Ecto neural progenitor cell (in vitro differentiated cells): ENCODE measurements at places on chromosomes 5 and 9.

DNA sequence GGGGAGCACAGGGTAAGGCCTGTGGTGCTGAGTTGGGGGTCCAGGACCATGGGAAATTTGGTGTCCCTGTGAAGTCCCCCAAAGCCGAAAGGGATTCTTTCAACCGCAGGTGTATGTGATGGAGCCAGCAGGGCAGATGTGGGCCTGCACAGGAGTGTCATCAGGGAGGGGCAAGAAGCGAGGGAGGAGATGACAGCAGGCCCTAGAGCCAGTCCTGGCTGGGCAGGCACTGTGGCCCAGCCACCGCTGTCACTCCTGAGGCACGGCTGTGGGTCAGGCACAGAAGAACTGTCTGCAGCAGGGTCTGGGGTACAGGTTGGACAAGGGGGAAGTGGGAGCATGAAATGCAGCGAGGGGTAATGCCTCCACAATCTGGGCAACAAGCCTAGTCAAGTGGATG is 4.8 kb downstream of the HK3 start:
- no peak for DNase-seq

- DNase-seq, result no peak
Measured at GRCh38 chr5:84343171-84343570, 41.5 kb downstream of the EDIL3 start.

GRCh38 chr9:18429070-18429469 is 44.9 kb upstream of the ADAMTSL1 start:
- no peak for DNase-seq

GRCh38 chr5:24547132-24547531 is 97.6 kb downstream of the CDH10 start:
- DNase-seq, result no peak

DNA sequence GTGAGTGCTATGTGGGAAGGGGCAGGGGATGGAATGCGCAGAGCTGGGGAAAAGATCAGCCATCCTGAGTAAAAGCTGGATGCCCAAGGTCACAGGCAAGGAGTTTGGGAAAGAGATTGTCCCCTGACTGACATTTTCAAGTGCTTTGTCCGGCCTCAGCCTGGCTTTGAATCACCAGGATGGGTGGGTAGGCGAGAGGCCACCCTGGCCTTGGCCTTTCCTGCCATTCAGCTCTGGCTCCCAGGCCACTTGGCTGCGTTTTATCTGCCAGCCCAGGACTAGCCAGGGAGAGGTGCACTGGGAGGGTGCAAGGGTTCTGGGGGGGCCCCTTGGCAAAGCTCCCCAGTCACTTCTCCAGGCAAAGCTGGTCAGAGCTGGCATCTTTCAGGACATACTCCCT is 37.4 kb upstream of the SYNPO start:
- no peak for DNase-seq

GRCh38 chr5:90560771-90561170 is 2.2 kb downstream of the ADGRV1 start:
- DNase-seq, result no peak

GRCh38 chr5:84474126-84474525 is 89.4 kb upstream of the EDIL3 start:
- DNase-seq, result no peak

DNA sequence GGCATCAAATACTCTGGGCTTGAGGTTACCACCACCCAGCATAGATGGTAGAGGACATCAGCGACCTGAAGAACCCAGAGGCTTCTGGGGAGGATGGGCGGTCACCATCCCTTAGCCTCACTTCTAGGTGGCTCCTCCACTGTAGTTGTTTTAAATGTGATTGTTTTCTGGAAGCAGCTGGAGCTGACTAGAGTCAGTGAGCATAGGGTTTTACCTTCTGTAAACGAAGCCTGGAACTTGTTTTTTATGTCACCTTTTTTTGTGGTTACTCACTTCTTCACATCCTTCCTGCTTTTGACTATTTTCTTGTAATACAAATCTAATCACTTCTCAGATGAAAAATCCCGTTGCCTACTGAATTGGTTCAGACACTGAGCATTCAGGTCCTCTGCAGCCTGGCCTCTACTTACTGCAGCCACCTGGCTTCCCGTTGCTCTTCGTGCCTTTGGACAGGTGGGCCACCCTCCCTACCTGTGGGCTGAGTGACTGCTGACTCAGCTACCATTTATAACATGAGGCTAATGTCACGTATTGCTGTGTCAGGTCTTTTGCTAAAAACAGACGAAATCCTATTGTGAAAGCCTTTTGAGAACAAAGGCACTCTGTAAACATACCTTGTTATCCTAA is 167.8 kb downstream of the MAN2A1 start:
- no peak for DNase-seq
